Osteoblast (primary cell): ENCODE measurements at places on chromosomes 13 and 19. TPM values are rescaled to one million over a fixed set of nuclear protein-coding genes. Genes with fewer than 3 reads are reported as not detected.

The MYO1F gene
- under 0.01 and 0.72 TPM in 2 replicates for total RNA-seq

DNA sequence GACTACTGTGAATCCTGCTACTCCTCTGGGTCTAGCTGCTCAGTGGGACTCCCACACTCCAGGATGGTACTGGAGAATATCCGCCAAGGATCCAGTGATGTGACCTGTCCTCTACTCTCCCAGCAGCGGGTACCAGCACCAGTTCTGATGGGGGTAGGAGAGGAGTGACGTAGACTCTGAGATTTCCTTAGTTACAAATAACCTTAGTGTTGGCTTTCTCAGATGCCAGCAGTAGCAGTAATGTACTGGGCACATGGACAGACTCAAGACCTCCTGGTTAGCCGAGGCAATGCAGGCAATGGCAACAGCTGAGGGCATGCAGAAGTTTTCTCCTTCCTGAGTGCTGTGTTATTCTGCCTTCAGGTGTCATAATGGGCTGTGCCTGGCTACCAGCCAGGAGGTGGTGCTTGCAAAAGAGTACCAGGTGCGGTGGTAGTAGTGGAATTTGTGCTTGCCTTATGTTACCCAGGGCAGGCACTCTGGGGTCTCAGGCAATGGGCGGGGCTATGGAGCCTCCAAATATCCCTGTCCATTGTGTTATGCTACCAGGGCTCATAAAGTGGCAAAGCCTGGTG lies 105.3 kb upstream of the KLF5 start:
- H3K4me1 ChIP-seq = no peaks in the 10 kb centered on the region
- peak; percentile 5 for DNase-seq
- no peaks in the 10 kb centered on the region for H3K36me3 ChIP-seq
- no peaks in the 10 kb centered on the region for H3K27me3 ChIP-seq
- no peak overlapping the region for H3K27ac ChIP-seq
- no peak overlapping the region for H3K4me3 ChIP-seq

The CLEC17A gene
- total RNA-seq = under 0.01 TPM in 1 of 2 replicates, not detected in the other

DNA sequence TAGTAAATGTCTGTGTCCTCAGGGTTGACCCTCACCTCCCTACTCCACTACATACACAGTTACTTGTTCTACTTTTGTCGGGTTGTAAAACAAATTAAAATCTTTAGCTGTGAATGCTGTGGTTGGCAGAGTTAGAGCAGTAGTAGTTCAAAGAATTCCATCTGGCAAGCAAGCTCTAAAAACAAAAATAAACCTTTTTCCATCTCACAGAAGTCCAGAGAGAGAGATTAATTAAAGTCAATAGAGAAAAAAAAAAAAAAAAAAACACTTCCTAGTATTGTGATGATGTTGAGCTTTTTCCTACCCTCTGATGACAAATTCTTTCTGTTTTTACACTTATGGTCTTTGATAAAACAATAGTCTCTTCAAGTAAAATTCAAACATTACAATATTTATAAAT lies 338.4 kb downstream of the PCDH17 start:
- no peaks in the 10 kb centered on the region for H3K36me3 ChIP-seq
- H3K27me3 ChIP-seq = no peaks in the 10 kb centered on the region
- no peak overlapping the region for H3K27ac ChIP-seq
- H3K4me1 ChIP-seq = no peaks in the 10 kb centered on the region

DNA sequence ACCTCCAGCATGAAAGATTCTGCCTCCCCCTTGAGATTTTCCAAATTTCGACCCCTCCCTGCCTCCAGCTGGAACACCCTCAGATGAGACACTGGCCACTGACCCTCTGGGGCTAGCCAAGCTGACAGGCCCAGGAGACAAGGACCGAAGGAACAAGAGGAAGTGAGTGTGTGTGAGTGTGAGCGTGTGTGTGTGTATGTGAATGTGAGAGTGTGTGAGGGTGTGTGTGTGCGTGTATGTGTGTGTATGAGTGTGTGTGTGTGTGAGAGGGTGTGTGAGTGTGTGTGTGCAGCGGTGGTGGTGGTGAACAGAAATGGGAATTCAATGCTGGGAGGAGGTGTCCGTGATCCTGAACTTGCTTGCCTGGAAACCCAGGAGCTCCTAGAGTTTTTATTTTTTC lies 13.8 kb downstream of the HRC start:
- peaks cover 15% of the 10 kb centered on the region for H3K4me1 ChIP-seq
- no peak overlapping the region for H3K4me3 ChIP-seq

DNA sequence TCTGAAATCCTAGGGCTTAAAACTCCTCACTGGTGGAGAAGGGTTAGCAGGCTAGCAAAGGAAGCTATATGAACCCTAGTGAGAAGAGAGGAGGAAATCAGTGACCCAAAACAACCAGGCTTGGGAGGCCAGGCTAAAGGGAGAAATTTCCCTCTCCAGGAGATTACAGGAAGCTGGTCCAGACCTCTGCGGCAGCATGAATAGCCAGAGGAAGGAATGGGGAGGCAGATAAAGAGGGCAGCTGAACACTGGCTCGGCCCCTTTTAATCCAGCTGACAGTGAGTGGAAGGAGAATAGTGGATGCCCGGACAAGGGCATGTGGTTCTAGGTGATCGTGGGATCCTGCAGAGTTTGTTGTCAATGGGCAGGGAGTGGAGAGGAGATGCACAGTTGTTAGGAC lies 130.6 kb downstream of the COG6 start:
- H3K36me3 ChIP-seq = no peaks in the 10 kb centered on the region
- no peak overlapping the region for H3K27ac ChIP-seq
- peaks cover 6% of the 10 kb centered on the region for H3K4me1 ChIP-seq
- DNase-seq = no peak
- no peaks in the 10 kb centered on the region for H3K27me3 ChIP-seq
- H3K4me3 ChIP-seq = no peak overlapping the region

DNA sequence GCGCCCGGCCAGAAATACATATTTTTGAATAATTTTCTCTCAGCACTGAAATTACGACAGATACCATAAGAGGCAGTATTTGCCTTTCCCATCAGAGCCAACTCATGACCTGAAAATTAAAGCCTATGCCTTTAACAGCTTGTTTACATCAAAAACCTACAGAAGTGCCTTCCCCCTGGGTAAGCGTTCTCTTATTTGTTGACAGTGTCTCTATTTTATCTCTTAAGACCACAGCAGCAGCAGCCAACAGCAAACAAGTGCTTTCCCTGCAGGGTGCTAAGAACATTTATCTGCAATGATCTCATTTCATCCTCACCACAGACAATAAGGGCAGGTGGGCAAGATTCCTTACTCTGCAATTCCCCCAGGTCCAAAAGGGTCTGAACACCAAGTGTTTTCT lies 6.0 kb downstream of the AKAP8L start:
- DNase-seq = peak; percentile 55
- no peak overlapping the region for H3K27ac ChIP-seq
- H3K27me3 ChIP-seq = no peaks in the 10 kb centered on the region
- peaks cover 16% of the 10 kb centered on the region for H3K36me3 ChIP-seq

DNA sequence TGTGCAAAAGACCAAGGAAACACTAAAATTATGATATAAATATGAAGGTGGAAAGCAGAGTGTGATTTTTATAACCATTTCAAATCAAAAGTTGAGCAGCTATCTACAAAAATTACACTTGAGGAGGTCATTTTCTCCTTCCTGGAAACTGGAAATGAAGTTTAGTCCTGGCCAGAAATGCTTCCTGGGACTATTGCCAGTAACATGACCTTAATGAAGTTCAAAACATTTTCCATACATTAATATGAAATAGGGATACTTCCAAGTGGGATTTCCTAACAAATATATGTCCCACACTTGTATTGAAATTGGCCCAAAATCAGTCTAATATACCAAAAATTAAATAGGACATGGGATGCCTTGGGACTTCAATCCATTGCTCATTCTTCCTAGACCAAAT lies 1556.8 kb upstream of the MIR17HG start:
- no peak overlapping the region for H3K4me3 ChIP-seq
- H3K36me3 ChIP-seq = no peaks in the 10 kb centered on the region
- H3K27me3 ChIP-seq = no peaks in the 10 kb centered on the region
- no peak for DNase-seq
- no peaks in the 10 kb centered on the region for H3K4me1 ChIP-seq
- H3K27ac ChIP-seq = no peak overlapping the region

- no peaks in the 10 kb centered on the region for H3K36me3 ChIP-seq
- H3K27ac ChIP-seq = no peak overlapping the region
- H3K4me3 ChIP-seq = no peak overlapping the region
- H3K4me1 ChIP-seq = no peaks in the 10 kb centered on the region
- DNase-seq = no peak
Observed at GRCh38 chr13:33996636-33997035, 178.7 kb downstream of the RFC3 start.

DNA sequence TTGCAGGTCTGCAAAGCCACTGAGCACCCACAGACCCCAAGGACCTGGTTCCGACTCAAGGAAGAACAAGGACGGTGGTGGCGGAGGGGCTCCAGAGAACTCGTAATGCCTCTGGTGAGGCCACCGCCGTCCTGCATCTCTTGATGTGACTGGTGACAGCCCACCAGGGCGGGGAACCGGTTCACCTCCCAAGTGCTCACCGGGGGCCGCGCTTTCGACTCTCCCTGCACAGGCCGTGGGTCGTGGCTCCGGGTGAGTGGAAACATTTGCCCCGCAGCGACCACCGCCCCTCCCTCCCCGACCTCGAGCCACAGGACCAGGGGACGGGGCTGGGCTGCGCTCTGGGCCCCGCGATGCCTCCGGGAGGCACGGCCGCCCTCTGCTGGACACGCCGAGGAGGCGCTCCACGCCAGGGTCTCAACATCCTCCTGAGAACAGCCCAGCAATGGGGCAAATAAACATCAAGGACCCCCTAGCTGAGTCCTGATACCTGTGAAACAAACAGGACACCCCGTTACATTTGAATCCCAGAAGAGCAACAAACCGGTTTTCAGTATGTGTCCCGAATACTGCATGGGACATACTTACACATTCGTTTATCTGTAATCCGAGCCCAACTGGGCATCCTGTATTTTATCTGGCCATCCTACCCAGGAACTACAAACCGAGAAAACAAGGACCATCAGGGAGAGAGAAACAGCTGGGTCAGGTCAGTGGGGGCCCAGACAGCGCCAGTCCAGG lies 3.9 kb upstream of the PLPP2 start:
- no peak overlapping the region for H3K4me3 ChIP-seq
- H3K27ac ChIP-seq = no peak overlapping the region
- peaks cover 11% of the 10 kb centered on the region for H3K4me1 ChIP-seq
- H3K36me3 ChIP-seq = no peaks in the 10 kb centered on the region
- H3K27me3 ChIP-seq = peaks cover 45% of the 10 kb centered on the region
- DNase-seq = peak; percentile 98

The C19orf67 gene
- not detected in 2 replicates for total RNA-seq

DNA sequence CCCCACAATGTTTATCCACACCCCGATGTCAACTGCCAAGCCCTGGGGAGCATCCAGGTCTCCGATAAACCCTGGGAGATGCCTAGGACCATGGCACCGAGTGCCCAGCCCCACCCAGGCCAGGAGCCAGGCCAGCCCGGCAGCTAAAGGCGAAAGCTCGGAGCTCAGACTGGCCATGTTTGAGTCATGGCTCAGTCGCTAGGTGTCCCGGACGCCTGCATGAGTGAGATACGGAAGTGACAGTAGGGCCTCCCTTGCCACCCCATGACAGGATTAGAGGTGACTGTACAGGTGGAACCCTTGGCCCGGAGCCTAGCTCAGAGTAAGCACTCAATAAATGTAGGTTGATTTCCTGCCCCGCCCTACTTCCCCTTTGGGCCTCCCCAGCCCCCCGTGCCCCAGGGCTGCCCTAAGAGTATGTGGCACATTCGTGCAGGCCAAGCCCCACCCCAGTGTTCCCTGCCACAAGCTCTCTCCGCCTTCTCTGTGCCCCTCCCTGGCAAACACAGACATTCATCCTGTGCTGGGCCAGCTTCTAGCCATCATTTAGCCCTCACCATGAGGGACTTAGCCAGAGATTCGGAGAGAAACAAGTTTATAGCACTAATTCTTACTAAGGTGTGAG lies 5.8 kb upstream of the TPM4 start:
- H3K4me3 ChIP-seq = peak overlapping the region; percentile 66
- H3K36me3 ChIP-seq = peaks cover 7% of the 10 kb centered on the region
- H3K27me3 ChIP-seq = no peaks in the 10 kb centered on the region
- peaks cover 41% of the 10 kb centered on the region for H3K4me1 ChIP-seq
- peak overlapping the region; percentile 35 for H3K27ac ChIP-seq

DNA sequence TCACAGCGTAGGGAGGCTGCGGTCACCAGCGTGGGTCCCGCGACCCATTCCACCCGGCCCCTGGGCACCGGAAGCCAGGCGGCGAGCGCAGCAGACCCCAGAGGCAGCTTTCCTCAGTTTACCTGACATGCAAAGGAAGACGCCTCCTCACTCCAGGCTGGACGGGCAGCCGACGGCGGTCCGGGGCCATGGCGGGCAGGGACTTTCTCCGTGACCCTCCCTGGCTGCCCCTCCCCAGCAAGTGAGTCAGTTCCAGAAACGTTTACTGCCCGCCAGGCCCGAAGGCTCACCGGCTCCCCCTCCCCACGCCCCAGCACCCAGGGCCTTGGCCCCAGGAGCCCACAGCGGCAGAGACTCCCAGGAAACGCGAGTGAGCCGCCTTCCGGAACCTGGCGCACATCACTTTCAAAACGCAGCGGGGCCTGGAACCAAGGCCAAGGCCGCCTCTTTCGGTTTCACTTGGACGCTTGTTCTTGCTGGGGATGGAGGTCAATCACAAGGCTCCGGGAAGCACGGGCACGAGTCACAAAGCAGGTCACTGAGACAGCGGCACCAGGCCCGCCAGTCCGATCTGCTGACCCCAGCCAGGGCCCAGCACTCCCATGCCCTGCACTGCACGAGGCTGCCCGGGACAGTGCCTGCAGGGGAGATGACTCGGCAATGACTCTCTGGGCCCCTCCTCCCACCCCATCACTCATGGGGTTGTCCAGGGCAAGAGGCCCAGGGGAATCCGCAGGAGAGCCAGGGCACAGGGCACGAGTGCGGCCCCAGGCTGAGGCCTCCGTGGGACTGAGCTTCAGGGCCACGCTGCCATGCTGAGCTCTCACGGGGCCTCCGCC lies 5.3 kb downstream of the SBNO2 start:
- peak overlapping the region; percentile 91 for H3K27ac ChIP-seq
- DNase-seq = peak; percentile 99
- no peaks in the 10 kb centered on the region for H3K27me3 ChIP-seq
- H3K36me3 ChIP-seq = peaks cover 5% of the 10 kb centered on the region
- peaks cover 39% of the 10 kb centered on the region for H3K4me1 ChIP-seq
- H3K4me3 ChIP-seq = peak overlapping the region; percentile 45

- peaks cover 7% of the 10 kb centered on the region for H3K36me3 ChIP-seq
- DNase-seq = peak; percentile 98
- no peaks in the 10 kb centered on the region for H3K27me3 ChIP-seq
- peaks cover 10% of the 10 kb centered on the region for H3K4me1 ChIP-seq
Observed at GRCh38 chr19:13102666-13103580, at the start of gene LYL1. Gene LYL1 (minus strand): TSS chr19:13102858. CDS start chr19:13101171, 1,687 bp downstream.

DNA sequence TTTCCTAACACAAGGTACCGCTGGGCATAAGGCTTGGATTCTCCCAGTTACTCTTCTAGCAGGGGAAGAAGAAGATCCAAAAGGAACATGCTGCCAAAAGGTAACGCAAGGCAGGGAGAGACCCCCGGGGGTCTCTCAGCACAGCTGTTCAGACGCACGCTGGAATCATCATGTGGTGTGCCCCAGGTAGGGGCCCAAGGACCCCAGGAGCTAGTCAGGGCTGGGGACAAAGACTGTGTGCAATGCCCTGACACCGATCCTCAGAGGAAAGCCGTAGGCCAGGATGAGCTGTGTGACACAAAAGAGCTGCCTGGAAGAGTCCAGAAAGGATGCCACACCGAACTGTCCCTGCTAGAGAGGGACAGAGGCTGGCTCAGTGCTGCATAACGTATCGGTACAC lies 22.3 kb upstream of the EPHX3 start:
- peak overlapping the region; percentile 100 for H3K27ac ChIP-seq
- H3K4me1 ChIP-seq = peaks cover 41% of the 10 kb centered on the region
- H3K4me3 ChIP-seq = no peak overlapping the region
- no peak for DNase-seq
- H3K27me3 ChIP-seq = no peaks in the 10 kb centered on the region
